ENCODE measurements at places on chromosomes 12 and 14.

- no peak for DNase-seq
These were observed 134.0 kb downstream of the TMEM117 start for GRCh38 chr12:43969882-43970281.

DNA sequence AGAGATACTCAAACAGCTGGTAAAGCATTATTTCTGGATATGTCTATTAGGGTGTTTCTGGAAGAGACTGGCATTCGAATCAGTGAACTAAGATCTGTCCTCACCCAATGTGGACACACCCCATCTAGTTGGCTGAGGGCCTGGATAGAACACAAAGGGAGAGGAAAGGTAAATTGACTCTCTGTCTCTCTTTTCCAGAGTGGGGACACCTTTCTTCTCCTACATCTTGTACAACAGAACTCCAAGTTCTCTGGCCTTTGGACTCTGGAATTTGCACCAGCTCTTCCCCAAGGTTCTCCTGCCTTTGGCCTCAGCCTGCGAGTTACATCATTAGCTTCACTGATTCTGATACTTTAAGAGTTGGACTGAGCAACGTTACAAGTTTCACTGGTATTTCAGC, 1253.9 kb downstream of the SLC16A7 start:
- no peak for DNase-seq

GRCh38 chr12:52119398-52120254, 40.1 kb downstream of the SMIM41 start:
- no peak for DNase-seq

DNA sequence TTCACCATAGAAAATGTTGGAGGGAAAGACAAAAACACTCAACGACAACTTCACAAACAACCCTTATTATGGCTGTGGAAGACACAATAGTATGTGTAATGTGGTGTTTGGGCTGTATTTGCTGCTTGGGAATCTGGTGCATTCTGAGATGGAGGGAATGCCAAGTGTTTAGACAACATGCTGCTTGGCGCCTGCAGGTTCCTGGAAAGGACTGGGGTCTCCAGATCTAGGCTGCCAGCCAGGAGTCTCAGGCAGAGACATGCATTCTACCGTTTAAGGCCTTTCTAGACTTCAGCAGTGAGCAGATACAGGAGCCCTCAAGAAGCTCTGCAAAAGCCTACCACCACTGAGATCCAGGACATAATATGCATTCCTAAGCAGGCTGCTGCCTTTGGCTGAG, 418.7 kb downstream of the NRXN3 start:
- DNase-seq: no peak

DNA sequence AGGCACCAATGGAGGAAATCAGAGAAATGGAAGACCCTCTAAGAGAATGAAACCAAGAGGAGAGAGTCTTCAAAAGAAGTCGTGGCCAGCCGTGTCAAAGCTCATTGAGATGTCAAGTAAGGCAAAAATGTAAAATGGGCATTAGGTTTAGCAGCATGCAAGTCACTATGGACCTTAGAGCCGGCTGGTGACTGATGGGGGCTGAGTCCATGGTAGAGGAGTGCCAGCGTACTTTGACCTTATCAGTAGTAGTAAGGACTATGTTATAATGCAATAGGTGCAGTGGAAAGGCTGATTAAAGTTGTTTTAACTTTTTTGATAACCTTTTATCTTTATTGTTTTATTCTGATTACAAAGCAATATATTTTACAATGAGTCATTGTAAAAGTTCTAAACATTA, 66.5 kb downstream of the ANO6 start:
- no peak for DNase-seq

GRCh38 chr14:81728447-81728846, 194.8 kb upstream of the SEL1L start:
- no peak for DNase-seq

DNA sequence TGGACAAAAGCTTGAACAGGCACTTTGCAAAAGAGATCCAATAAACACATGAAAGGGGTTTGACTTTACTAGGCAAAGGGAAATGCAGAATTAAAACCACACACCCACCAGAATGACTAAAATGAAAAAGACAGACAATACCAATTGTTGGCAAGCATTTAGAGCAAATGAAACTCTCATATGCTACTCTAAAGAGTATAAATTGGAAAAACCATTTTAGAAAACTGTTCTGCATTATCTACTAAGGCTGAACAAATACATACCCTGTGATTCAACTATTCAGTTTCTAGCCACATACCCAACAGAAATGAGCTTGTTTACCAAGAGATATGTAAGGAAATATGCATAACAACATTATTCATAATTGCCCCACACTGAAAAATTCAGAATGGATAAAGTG, 8.5 kb upstream of the IL22 start:
- DNase-seq: no peak

- no peak for DNase-seq
These were observed 6.8 kb upstream of the ASIC1 start for GRCh38 chr12:50050410-50051098.

DNA sequence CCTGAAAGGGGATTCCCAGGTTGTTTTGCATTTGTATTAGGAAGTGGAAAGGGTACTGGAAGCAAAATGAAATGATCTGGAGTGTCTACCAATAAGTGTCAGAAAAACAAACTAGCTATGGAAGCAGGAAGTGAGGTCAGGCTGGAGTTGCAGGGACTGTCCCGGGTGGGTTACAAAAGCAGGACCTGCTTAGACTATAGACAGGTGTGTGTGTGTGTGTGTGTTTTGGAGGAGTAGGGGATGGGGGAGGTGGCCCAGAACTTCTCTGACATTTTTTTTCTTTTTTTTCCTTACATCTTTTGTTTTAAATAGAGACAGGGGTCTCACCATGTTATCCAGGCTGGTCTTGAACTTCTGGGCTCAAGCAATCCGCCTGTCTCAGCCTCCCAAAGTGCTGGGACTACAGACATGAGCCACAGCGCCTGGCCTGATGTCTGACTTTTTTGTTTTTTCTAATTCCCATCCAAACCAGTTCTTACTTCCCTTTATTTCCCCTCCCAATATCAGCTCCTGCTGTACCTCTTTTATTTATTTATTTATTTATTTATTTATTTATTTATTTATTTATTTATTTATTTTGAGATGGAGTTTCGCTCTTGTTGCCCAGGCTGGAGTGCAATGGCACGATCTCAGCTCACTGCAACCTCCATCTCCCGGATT, 512 bp upstream of the RND1 start:
- no peak for DNase-seq

DNA sequence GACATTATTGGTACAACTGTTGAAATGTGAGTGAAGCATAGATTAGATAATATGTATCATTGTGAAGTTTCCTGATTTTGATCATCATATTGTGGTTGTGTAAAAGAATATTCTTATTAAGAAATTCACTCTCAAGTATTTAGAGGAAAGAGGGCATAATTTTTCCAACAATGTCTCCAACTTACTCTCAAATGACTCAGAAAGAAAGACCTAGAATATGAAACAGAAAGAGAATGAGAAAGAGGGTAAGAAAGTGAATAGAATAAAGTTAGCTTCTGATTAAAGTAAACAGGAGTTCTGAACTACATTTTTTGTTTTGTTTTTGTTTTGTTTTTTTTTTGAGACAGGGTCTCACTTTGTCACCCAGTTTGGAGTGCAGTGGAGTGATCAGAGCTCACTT, 123.0 kb downstream of the CPNE8 start:
- DNase-seq: no peak

DNA sequence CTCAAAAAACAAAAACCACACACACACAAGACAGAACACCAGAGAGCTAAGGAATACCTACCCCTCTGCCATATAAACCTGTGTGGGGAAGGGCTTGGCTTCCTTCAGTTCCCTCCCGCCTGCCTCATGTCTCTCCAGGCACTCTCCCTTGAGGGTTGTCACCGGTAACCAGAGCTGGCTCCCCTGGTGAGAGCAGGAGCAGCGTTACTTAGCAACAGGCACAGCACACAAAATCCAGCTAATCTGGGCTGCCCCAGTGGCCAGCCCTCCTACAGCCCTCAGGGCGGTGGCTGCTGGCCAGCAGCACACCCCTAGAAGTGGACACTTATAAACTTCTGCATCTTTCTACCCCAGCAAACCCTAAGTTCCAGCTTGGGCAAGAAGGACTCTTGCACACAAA, 21.6 kb upstream of the NR4A1 start:
- no peak for DNase-seq

DNA sequence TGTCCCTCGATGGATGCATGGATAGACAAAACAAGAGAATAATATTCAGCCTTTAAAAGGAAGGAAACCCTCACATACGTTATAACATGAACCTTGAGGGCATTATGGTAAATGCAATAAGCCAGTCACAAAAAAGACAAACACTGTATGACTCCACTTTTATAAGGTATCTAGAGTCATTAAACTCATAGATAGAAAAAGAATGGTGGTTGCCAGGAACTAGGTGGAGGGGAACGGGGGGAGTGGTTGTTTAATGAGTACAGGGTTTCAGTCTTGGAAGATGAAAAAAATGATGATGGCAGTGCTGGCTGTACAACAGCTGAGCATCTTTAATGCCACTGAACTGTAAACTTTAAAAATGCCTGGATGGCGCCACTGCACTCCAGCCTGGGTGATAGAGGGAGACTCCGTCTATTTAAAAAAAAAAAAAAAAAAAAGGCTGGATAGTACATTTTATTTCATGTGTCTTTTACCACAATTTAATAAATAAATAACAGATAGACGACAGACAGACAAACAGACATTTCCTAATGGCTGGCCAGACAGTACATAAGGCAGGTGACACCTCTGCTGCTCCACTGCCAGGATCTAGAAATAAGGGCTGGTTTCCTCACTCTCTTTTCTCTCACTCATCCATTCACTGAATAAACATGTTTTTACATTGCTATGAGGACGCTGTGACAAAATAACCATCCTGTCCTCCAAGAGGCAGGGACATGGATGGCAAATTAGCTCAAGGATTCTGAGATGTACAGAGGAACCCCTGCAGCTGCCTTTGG, 118.8 kb downstream of the FOXN3 start:
- DNase-seq: no peak

DNA sequence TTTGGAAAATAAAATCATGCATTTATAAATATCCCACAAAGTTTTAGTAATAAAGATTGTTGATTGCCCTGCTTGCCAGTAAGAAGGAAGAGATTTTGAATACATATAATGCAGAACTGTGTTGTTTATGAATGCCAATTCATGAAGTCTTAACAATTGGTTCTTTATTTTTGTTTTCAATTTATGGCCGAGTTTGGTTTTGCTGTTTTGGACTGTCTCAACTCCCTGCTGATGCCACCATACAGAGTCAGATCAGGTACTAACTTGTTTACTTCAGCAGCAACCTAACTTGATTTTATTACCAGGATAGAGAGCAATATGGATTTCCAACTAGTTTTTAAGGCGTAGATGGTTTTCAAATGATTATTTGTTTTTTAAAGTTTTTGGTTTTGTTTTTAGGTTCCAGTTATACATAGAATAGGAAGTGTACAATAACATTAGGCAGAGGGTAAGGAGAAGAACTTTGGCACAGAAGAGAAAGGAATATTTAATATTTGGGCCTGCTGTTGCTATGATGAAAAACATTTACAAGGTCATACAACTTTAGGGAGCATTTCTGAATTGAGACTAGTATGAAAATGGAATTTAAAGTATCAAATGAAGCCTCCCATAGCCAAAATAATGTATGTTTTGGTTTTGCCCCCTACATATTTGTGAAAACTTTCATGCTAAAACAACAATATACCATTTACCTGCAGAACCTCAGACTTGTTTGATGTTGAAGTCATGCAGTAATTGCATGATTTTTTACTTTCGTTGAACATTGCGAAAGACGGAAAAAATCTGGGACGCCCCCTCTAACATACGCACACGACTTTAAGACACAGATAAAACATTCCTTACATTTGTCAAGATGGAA, 904 bp upstream of the FAM177A1 start:
- no peak for DNase-seq

GRCh38 chr12:70002097-70002911, 177.3 kb downstream of the MYRFL start:
- DNase-seq: no peak

GRCh38 chr12:85516667-85517325, 236.8 kb downstream of the ALX1 start:
- DNase-seq: no peak

DNA sequence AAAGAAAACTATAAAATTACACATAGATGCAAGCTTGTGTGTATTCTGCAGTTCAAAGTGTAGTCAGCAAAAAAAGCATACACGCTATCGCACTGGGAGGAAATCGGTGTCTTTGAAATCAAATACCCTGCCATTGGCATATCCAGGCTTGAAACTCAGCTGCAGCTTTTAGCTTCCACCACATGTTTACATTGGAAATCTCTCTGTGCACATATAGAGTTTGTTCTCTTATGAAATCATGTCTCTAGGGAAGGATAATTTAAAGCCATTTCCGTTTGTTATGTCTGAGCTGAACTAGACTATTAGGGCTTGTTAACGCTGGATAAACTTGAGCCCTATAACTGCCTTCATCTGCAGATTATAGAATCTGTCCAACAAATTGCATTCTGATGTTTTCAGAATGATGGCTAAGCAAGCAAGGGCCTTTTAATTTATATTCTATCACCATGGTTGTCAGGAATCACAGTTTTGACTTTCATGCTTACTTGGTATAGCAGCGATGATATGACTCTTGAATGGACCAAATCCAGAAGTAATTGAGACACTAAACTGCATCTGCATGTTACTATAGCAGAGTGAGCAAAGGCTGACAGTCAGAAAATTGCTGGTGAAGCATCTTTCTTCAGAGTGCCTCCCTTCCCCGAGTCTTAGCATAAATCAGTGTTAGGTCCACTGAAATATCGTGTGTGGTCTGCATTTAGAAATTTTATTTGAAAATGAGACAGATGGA, 442.8 kb downstream of the ZFP36L1 start:
- DNase-seq: no peak

- DNase-seq: no peak
These were observed 48.5 kb upstream of the CSRP2 start for GRCh38 chr12:76927170-76927784.

DNA sequence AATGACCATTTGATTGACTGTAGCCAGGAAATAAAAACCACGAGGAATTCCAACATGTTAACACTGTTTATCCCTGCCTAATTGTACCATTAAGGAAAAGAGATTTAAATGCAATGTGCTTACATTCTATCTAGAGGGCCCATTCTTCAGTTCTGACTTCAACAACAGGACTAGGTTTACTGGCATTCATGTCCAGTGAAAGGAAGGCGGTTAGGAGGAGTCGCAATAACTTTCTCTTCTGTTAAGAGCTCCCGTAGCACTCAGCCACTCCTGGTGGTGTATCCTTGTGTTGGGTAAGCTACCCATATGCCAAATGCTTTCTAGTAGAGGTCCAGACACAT, 154.7 kb downstream of the STXBP6 start:
- DNase-seq: no peak

DNA sequence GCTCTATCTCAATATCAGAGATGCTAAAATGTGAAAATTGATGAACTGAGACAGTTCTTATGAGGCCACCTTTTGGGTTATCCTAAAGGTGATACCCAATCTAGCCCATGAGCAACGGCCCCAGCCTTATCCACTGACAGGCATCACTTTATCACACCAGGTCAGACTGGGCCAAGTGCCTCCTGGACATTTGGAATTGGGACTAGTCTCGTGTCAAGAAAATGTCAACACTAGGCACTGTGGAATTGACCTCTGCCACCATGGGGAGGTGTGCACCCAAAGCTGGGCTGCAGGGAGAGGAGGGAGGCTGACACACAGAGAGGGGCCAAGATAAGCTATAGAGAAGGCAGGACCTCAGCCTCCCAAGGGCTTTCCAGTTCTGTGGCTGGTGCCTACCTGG, 78.5 kb upstream of the ZFP36L1 start:
- DNase-seq: no peak

- no peak for DNase-seq
These were observed 199.6 kb upstream of the TMEM260 start for GRCh38 chr14:56379956-56380355.
